ENCODE measurements at places on chromosomes 6 and 20. TPM values are rescaled to one million over a fixed set of nuclear protein-coding genes. Genes with fewer than 3 reads are reported as not detected.

Gene DNAH8
- 0.05 TPM for total RNA-seq

Gene WTAP
- total RNA-seq: 125 TPM

Gene ASIP
- not detected for total RNA-seq

DNA sequence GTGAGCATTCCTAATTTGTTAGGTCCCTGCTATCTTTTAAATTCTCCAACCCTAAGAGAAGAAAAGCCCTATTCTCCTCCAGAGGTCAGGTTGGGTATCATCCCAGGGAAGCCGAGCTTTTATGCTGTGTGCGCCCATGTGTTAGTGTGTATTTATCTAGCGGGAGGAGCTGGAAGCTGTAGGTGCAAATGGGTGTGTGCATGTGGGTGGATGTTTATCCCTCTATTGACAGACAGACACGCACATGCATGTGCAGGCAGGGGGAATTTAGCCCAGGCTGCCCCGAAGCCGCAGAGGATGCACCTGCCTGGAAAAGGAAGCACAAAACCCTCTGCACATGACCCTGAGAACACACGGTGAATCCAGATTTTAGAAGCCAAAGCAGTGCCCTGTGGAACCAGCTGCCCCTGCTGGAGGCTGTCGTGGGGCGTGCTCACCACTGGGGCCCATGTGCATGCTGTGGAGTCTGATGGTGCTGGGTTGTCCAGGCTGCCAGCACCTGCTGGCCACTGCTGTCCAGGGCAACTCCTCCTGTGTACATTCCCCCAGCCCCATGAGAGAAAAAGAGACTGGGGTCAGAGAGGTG lies 397.5 kb downstream of the TAF4 start:
- DNase-seq: no peak

GRCh38 chr20:18692447-18692846 lies 104.6 kb downstream of the DTD1 start:
- DNase-seq: no peak

DNA sequence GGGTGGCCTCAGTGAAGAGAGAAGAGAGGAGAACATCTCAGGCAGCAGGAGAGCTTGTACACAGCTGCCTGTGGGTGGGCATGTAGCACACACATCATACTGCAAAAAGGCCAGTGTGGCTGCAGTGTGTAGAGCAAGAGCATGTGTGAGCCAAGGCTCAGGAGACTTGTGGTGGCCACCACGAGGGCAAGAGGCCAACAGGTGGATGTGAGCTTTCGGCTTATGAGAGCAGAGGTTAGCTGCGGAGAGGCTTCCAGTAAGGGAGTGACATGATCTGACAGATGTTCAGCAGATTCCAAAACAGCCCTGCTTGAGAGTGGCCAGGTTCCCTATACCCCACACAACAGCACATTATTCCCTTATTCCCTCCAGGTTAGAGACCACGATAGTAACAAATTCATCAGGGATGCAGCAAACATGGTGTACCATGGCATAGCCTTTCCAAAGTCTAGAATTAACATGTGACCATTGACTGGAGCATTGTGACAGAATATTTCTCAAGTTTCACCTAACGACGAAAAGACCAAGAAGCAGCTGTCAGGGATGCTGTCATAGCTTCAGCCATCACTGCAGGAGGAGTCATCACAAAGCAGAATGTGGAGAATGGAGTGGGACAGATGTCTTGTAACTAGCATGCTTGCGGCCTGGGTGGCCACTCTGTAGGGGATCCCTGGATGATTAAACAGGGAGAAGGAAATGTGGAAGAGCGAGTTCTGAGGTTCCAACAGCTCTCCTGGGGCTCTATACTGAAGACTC lies 23.1 kb downstream of the HM13 start:
- no peak for DNase-seq
